Prostate gland (tissue), 2 donors: ENCODE measurements at places on chromosomes 3 and 15.
A peak's percentile ranks its signal among the peaks of the same experiment; 100 is the strongest.

DNA sequence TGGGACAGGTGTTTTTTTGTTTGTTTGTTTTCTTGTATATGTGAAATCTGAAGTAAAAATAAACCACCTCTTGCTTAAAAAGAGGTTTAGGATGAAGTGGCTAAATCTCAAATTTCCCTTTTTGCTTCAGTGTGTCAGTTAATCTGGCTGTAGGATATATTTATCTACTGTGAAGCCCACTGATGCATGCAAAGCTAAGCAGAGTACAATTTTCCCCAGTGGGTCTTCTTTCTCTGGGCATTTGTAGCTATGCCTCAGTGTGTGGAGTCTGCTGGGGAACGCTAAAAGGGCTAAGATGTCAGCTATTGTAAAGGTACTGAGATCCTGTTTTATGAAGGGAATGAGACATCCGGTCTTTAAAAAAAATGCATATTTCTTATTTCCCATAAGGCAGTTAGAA, 190.6 kb downstream of the TCF12 start:
- H3K4me3 ChIP-seq, result no peak overlapping the region
- H3K27ac ChIP-seq, result no peak overlapping the region
- DNase-seq, result no peak
- no peaks in the 10 kb centered on the region for H3K36me3 ChIP-seq
- H3K4me1 ChIP-seq, result no peaks in the 10 kb centered on the region

- no peaks in the 10 kb centered on the region for H3K36me3 ChIP-seq
- no peaks in the 10 kb centered on the region for H3K27me3 ChIP-seq
- no peak for DNase-seq
- H3K4me1 ChIP-seq, result no peaks in the 10 kb centered on the region
Measured at GRCh38 chr3:46096336-46096735, 69.1 kb upstream of the XCR1 start.

DNA sequence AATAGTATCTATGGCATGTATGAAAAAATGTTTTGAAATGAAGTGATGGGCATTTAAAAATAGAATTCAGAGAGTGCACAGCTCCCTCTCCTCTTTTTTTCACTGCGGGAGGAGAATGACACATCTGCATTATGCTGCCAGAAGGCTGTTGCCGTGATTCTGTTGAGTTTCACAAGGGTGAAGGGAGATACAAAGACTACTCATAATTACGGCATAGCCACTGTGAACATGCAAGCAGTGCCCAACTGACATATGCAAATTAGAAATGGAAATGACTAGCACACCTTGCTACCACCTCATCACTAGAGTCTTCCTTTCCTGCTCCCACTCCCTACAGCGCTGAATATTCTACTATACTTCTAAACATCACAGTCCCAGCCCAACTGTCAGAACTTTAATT, 20.1 kb downstream of the IFT57 start:
- no peaks in the 10 kb centered on the region for H3K36me3 ChIP-seq
- no peaks in the 10 kb centered on the region for H3K4me1 ChIP-seq
- DNase-seq, result no peak
- H3K4me3 ChIP-seq, result no peak overlapping the region
- no peak overlapping the region for H3K27ac ChIP-seq
- no peaks in the 10 kb centered on the region for H3K27me3 ChIP-seq

- no peak overlapping the region for H3K4me3 ChIP-seq
- DNase-seq, result peak; percentile 19
- H3K27ac ChIP-seq, result no peak overlapping the region
- H3K27me3 ChIP-seq, result no peaks in the 10 kb centered on the region
- H3K36me3 ChIP-seq, result no peaks in the 10 kb centered on the region
Measured at GRCh38 chr3:189041482-189042090, 130.2 kb upstream of the TPRG1 start.
